ENCODE measurements at places on chromosomes 11 and 22.

DNA sequence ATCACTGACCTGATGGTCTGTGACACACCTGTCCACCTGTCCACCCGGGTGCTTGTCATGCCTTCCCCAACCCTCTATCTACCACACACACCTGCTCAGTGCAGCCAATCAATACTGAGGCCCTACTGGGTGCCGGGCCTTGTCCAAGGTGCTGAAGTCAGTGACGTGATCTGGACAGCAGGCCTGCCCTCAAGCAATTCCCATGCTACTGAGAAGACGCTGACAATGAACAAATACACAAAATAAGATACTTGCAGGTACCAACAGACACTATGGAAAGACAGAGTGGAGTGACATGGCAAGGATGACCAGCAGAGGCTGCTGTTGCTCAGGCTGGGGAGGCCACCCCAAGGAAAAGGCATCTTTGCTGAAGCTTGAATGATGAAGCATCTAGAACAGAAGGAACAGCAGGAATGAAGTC lies 21.2 kb downstream of the PLAAT3 start:
- DNase-seq, result no peak

DNA sequence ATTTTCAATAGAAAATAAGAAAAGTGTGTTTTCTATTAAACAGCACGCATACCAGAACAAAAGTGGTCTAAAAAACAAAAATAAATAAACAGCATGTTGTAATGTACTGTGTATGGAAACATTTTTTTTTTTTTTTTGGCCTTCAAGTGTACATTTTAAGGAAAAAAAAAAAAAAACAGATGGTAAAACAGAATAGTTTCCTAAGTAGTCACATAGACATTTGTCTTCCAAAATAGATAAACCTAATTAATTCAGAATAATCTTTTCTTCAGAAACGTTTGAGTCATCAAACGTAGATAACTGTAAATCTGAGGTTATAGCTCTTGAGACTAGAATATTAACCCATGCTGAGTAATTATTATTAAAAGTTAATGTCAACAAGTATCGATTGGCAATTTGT lies 396 bp upstream of the CFAP300 start:
- DNase-seq, result no peak

DNA sequence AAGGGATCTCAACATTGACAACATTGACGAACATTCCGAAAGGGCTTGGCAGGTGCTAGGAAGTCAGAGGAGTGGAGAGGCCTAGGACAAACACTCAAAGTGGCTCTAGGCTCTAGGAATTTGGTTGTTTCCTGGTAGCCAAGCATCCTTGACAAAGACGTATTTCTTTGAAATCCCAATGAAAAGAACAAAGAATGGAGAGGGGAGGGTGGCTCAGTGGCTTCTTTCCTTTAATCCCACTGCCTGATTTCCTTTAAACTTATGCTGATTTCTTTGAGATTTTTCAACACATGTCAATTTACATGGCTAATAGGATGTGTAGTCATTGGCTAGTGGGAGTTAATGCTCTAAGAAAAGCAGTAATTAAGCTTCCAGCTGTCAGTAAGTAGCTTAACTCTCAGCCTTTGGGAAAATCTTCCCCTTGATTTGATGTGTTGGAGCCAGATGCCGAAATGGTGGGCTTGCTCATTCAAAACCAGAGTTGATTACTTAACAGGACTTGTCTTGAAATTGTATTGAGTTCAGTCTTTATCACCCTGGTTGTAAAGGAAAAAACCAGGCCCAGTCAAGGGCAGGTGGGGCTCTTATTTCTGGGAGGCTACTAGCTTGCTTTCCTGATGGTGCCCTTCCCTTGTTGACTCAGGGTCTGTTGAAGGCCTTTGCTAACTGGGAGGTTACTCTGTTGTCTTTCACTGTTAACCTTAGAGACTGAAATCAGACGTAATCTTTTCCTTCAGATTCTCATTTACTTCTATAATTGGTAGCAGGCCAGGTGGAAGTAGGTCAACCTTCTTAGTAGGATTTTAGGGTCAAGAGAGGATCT lies 44.6 kb upstream of the SORL1-AS1 start:
- no peak for DNase-seq

- peak; percentile 45 for DNase-seq
Observed at GRCh38 chr11:64305691-64306562, 603 bp downstream of the ESRRA start.

- DNase-seq, result no peak
Observed at GRCh38 chr11:111819161-111819828, 52.1 kb downstream of the ALG9 start.

DNA sequence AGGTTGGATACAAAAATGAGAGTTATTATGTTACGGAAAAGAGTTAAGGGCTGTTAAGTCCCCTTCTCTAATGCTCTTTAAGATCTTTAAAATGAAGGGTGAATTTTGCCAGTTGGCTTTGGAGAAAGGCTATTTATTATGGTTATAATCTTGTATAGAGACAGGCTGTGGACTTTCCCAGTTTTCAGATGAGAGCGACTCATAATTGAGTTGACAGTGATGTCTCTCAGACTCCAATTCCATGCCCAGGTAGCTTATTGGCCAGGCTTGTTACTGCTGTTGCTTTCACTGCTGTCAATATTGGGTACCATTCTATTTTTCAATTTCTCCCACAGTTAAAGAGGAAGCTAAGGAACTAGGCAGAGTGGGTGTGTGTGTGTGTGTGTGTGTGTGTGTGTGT lies 13.1 kb downstream of the ENDOD1 start:
- no peak for DNase-seq

DNA sequence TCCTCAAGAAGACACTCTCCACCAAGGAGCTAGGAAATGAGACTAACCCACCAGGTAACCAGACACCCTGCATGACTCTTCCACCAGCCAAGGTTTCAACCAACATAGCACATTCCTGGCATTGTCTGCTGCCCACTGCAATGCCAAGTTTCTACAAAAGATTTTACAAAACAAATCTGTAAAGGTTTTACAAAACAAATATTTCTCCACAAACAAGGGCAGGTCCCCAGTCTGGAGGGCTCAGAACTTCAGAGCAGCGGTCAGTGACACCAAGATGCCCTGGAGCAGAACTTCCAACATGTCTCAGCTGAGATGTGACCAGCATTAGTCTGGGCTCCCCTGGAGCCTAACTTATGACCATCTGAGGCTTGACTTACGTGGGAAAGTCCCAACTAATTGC lies 14.0 kb downstream of the GALNT18 start:
- DNase-seq, result peak; percentile 44

DNA sequence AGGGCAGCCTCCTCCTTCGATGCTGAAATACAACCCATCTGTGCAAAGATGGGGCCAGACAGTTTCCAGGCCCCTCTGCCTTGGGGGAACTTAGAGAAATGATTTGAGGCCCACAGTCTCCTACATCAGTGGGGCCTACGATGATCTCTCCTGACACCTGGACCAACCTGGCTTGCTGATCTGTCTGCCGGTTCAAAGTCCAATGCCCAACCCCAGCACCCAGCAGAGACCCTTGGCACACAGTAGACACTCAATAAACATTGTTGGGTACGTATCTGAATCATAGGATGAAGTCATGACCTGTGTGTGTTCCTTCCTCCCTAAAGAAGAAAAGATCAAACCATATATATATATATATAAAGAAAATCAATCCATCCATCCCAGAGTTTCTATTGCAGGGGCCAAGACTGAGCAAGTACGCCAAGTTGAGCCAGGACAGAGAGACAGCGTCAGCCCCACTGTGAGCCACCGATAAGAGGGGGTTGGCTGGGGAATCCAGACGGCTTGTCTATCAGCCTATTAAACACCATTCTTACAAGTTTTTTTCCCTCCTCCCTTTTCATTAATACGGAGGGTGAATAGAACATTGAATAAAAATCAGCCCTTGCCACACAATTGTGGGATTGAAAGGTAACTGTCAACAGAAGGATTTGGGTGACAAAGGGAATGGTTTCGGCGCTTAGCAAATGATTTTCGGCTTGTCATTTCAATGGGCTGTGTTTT lies 244.1 kb downstream of the MN1 start:
- DNase-seq, result no peak

GRCh38 chr22:44439356-44440223 lies 58.4 kb downstream of the RTL6 start:
- no peak for DNase-seq

- no peak for DNase-seq
Observed at GRCh38 chr11:5719703-5720495, 16.3 kb upstream of the OR56B1 start.

DNA sequence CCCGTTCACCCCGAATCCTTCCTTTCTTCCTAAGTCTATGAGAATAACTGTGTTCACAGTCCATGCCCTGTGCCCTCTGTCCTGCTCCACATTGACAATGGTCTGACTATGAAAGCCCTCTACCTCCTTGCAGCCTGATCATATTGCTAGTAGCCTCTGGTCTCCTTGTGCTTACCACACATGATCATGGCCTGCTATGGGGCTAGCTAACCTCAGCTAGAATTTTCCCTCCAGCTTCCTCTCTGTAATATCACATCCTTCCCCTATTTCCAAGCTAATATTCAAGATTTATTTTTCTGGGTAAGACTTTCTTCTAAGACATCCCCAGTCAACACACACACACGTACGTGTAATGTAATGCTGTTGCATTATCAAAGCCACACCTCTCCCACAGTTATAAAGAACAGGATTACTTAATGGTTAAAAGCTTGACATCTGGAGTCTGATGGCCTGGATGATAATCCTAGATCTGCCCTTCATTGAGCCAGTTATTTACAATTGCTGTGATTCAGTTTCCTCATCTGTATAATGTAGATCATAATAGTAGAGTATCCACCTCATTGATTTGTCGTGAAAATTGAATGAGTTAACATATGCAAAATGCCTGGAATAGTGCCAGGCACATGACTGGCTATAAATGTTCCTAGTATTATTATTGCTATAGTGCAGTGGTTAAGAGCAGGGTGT lies 214.4 kb upstream of the BLID start:
- DNase-seq, result no peak

Data from H4 (cell line).